ENCODE measurements at places on chromosomes 1 and 21.

DNA sequence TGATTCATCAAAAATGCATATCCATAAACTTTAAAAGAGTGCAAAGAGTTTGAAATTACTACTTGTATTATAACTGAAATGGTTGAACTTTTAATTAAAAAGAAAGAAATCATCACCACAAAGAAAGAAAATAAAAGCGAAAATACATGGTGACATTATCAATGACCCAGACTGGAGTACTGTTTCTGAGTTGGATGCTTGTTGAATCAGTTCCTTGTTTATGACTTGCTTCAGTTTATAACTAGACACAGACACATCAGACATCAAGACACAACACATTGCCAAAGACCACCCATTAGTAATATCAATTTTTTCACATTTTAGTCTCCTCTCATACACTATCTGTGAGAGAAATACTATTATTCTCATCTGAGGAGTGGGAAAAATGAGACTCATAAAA is 293.0 kb downstream of the MRPL39 start:
- DNase-seq, result no peak

DNA sequence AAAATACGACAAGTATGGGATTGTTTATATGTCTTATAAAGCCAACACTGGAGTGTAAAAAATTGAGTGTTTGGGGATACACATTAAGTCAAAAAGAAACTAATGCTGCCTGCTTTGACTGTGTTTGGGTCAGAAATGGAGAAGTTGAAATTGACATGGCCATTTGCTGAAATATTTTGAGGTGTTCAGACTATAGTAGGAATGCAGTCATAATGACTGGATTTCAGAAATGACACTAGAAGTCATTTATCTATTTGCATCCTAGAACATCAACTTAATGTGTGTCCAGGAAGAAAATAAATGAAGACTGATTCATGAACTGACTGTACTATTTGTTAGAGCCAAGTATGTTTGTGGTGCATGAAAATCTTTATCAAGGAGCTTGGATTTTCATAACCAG is 28.4 kb downstream of the RASAL2 start:
- no peak for DNase-seq

DNA sequence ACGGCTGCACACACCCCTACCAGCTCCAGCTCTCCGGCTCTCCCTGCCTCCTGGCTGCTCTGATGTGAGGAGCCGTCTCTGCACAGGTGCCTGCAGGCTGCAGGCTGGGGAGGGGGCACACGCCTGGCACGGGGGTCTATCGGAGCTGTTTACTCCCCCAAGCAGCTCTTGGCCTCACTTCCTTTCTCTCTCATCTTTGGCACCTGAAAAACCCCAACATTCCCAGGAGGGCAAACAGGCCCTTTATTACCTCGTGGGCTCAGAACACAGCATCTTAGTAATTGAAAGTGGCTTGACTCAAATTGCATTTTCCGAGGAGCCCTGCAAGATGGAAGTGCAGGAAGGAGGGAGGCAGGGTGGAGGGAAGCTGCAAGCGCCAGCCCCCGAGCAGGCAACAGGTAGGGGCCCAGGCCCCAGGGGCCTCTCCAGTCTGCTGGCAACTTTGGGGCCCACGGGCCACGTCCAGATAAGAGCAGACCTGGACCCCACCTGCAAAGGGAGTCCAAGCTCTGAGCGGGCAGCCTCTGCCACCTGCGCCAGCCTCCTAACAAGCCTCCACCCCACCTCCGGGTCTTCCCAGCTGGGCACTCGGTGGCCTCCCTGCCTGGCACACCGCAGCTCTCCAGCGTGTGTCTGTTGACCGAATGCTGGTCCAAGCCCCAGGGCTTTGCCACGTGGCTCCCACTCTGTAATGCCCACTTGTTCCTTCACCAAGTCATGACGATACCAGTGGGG is 263.6 kb upstream of the VAMP3 start:
- no peak for DNase-seq

DNA sequence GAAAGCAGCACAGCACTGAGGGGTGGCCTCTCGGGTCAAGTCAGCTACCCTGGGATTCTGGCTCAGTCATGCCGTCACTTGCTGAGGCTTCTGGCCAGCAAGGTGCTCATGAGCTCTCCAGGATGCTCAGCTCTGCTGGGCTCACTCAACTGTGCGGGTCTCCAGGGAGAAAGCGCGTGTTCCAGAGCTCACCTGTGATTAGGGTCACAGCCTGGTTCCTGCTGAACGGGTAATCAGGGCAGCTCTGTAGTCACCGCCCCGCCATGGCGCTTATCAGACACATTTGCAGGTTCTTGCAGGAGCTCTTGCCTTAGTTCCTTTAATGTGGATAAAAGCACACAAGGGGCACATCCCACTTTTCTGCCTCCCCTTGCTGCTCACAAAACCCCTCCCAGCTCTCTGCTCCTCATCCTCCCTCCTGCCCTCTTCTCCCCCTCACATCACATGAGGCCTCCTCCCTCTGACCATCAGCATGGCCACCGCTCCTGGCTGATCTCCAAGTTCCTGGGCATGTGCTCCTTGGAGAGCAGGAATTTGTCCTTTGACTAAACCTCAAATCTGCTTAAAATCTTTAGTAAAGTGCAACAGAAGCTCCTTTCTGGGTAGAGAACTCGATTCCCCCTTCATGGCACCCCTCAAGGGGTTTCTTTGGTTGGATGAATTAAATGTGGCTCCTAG is 2.0 kb downstream of the PCP4 start:
- DNase-seq, result no peak

GRCh38 chr21:37566790-37567615 is 200.4 kb downstream of the DYRK1A start:
- no peak for DNase-seq

Data from activated CD4-positive, alpha-beta T cell treated with anti-CD3 and anti-CD28 coated beads, Interleukin-2, amount 50 U/mL, for 16 hours (primary cell).